Stimulated activated CD4-positive, alpha-beta T cell treated with anti-CD3 and anti-CD28 coated beads, Interleukin-2, amount 100 ng/mL, for 4 hours (primary cell): ENCODE measurements at places on chromosomes 6 and 20.

DNA sequence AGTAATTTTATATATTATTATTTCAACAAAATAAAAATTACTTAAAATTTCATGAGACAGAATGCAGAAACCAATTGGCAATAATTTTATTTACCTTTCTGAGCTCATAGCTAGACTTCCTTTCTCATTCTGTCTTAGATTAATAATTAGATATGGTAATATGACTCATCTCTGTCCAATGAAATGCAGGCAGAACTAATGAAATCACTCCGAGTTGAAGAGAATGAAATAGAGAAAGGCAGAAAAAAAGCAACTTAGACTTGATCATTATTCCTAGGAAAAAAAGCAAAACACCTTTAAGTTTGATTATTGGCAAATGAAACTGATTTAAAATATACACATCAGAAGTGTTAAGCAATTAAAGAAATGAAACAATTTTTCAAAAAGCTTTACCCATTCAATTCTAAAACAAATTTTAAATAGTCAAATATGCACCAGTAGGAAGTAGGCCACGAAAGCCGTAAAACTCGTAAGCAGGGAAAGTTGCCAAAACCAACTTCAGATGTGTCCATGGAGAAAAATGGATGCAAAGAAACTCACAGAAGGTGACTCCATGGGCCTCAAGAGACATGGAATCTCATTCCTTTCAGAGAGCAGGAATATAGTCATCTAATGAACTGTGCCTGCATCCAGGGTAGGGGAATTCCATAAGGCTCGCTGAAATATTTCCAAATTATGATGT lies 293.8 kb upstream of the RGS17 start:
- no peak for DNase-seq

- peak; percentile 69 for DNase-seq
Observed at GRCh38 chr6:43667245-43668150, 20.1 kb downstream of the MRPS18A start.

DNA sequence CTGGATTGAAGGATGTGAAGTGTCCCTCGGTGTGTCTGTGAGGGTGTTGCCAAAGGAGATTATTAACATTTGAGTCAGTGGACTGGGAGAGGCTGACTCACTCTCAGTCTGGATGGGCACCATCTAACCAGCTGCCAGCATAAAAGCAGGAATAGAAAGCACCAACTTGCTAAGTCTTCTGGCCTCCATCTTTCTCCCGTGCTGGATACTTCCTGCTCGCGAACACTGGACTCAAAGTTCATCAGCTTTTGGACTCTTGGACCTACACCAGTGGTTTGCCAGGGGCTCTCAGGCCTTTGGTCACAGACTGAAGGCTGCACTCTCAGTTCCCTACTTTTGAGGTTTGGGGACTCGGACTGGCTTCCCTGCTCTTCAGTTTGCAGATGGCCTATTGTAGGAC lies 220.3 kb upstream of the LRFN2 start:
- no peak for DNase-seq

- peak; percentile 76 for DNase-seq
Observed at GRCh38 chr6:30453508-30454116, 35.7 kb upstream of the HLA-E start.

DNA sequence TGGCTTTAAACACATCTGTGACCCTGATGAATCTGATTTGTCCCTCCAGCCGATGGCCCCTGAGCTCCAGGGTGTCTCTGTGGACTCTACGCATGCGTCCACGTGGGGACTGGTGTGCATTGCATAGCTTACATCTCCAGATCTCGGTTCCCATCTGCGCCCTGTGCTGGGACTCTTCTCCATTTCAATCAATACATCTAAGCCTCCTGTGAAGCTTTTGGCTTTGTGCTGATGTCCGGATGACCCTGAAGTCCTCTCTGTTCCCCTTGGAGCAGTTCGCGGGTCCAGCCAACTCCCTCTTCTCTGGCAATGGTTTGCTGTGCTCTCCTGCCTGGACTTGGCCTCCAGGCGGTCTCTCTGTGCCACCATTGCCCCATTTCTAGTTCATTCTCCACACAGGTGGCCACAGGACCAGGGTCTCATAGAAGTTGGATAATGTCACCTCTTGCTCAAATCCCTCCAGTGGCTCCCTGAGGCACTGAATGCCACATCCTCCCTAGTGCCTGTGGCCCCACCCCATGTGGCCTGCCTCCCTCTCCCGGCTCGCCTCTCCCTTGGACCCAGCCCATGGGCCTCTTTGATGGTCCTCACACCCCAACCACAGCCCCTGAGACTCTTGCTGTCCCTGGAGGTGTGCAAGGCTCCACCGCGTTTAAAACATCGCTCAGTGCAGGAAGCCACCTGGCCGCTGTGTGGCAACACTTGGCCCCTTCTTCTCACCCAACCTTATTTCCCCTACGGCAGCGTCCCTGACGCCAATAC lies 155.4 kb downstream of the SYCP2 start:
- no peak for DNase-seq

GRCh38 chr20:61930776-61931475 lies 134.8 kb downstream of the TAF4 start:
- DNase-seq: no peak

DNA sequence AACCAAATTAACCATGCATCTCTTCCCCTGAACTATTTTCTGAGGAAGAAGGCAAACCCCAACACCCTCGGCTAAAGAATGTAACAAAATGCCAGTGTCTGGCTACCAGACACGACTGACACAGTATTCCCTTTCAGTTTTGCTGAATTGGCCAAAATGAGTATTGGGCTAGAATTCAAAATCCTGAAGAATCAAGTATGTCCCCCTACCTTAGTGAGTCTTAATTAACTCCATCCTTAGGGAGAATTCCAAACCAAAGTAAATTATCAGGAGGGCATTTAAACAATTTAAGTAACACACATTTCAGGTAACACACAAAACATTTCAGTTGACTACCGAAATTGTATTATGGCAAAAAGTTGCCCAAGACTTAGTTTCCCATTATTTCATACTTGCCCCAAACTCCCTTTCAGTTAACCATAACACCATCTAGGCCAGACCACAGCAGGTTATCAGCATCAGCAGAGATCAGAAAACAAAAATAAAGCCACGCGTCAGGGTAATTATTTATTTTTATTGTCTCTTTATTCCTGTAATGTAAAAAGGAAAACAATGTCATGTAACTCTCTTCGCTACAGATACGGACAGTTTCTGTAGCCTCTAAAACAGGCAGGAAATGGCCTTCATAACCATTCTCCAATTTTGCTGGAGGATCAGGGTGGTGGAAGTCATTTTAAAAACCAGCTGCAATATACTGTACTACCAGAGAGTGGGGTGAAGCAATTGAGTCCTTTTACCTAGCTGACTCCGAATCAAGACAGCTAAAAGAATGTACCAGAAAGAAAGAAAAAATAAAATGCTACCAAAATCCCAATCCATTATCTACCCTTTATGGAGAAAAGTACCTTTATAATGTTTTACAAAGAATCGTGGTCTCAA lies 1.9 kb downstream of the SNX5 start:
- DNase-seq: no peak

DNA sequence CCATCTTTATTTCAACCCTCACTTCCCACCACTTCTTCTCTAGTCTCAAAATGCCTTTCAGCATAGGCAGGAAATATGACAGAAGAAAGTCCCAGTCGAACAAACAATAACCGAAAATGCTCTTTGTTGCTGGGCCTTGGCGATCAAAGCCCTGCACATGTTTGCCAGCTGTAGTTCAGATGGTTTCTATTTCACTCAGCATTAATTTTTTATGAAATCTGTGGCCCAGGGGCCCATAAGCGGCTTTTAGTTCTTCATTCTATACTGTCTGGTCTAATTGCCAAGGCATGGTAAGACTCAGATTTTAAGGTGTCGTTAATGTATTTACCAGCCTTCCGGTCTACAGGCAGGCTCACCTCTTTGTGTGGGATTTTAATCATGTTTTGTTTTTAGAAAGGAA lies 10.9 kb upstream of the F13A1 start:
- DNase-seq: no peak

DNA sequence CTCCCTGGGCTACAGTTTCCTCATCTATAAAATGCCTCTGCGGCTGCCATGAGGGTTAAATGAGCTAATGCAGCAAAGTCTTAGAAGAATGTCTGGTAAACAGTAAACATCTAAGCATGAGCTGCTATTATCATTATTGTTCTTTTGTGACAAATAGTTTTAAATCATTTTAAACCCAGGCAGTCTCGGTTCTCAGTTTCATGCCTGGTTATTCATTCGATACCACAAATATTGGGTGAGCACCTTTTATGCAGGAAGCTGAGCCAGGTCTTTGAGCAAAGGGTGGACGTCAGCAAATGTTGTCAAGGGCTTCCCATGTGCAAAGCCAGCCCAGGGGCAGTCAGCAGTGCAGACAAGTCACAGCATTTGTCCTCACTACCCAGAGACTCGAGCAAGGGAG lies 128.7 kb downstream of the NFATC2 start:
- DNase-seq: no peak

- no peak for DNase-seq
Observed at GRCh38 chr6:170122651-170123050, 168.2 kb downstream of the DLL1 start.

DNA sequence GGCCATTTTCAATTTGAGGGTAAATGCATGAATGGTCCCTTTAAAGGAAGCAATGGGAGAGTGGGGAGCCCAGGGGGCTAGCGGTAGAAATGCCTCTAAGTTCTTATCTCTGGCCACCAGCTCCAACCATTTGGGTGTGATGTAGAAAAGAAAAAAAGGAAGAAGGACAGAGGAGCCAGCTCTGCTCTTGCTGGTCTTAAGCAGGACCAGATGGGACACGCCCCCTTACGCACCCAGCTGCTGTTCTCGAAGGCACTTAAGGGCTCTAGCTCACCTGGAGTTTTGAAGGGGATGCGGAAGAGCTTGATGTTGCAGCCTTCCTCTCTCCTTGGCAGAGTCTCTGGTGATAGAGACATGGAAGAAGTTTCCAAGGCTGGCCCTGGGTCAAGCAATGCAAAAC lies 59.5 kb upstream of the RNF144B start:
- DNase-seq: no peak
